ENCODE measurements at places on chromosomes 5 and 9.
A peak's percentile ranks its signal among the peaks of the same experiment; 100 is the strongest.

DNA sequence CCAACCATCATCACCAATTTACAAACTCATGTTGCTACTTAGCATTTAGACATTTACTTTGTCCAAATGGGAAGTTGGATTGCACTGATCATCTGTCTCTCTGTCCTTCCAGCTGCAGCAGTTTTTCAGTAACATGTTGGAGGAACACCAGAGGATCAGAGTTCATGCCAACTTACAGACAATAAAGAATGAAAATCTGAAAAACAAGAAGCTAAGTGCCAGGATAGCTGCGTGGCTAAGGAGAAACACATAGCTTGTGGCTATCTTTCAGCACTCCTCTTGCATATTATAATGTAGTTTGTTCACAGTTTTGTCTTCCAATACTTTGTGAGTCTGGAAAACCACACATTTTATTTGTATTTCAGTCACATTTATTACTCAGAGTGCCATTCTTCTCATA is 6.4 kb upstream of the ARL14EPL start:
- peak; percentile 13 for DNase-seq

DNA sequence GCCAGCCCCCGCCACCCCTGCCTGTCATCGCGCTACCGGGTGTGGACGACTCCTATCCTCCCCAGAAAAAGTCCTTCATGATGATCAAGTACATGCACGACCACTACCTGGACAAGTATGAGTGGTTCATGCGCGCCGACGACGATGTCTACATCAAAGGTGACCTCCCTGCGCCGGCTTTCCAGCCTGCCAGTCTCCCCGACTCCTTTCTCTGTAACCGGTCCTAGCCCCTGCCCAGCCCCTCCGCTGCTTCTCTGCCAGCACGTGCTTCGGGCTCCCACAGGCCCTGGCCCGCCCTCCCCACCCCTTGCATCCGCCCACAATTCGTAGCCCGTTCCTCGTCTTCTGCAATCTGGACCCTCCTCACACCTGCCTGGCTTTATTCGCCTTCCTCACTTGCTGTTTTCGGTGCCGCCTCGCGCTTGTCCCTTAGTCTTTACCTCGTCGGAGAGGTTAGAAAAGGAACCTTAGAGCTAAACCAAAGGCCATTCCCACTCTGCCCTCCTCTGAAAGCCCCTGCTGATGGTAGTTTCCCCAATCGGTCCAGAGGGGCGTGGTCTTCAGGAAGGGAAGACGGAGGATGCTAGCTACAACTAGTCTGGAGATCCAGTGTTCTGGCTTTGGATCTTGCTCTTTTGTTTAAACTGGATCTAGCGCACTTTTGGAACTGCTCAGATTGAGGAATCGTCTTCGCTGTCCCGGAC is 1.4 kb downstream of the CHSY3 start:
- DNase-seq = peak; percentile 65

- DNase-seq = peak; percentile 66
Measured at GRCh38 chr9:14405176-14405706, 91.3 kb upstream of the NFIB start.

- no peak for DNase-seq
Measured at GRCh38 chr5:40490464-40491111, 189.1 kb upstream of the PTGER4 start.

GRCh38 chr5:75611311-75612225 is at the start of gene ANKDD1B:
Gene ANKDD1B (plus strand): TSS chr5:75611453. CDS start chr5:75611635, 182 bp downstream.
- peak; percentile 52 for DNase-seq

GRCh38 chr9:38620483-38621433 is at the start of gene ANKRD18A:
Gene ANKRD18A (minus strand): TSS chr9:38620596. CDS start chr9:38620285, 311 bp downstream.
- DNase-seq = peak; percentile 42

Data from muscle of leg (tissue), 16 donors.